ENCODE measurements at places on chromosomes 12 and 14.

- DNase-seq: peak; percentile 49
These were observed 274.1 kb downstream of the ADAMTS20 start for GRCh38 chr12:43277651-43278540.

GRCh38 chr12:115752156-115752555, 525.3 kb downstream of the MED13L start:
- DNase-seq: no peak

GRCh38 chr12:120169946-120170345, 24.6 kb downstream of the GCN1 start:
- DNase-seq: no peak

DNA sequence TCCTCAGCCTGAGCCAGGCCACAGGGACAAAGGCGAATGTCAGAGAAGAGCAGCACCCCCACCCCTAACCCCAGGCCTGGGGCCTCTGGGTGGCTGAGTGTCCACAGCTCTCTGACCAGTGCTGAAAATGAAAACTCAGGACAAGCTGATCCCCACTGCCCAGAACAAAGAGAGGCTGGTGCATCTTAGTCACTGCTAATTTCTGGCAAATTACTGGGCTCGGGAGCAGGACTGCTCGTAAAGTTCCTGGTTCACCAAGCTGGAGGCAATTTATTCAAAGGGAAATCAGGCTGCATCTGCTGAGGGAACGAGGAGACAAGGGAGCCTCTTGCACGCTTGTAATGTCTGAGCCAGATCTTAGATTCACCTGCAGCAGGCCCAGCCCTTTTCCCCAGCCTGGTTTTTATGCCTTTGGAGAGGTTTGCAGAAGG, 43.2 kb downstream of the CALM1 start:
- DNase-seq: no peak

DNA sequence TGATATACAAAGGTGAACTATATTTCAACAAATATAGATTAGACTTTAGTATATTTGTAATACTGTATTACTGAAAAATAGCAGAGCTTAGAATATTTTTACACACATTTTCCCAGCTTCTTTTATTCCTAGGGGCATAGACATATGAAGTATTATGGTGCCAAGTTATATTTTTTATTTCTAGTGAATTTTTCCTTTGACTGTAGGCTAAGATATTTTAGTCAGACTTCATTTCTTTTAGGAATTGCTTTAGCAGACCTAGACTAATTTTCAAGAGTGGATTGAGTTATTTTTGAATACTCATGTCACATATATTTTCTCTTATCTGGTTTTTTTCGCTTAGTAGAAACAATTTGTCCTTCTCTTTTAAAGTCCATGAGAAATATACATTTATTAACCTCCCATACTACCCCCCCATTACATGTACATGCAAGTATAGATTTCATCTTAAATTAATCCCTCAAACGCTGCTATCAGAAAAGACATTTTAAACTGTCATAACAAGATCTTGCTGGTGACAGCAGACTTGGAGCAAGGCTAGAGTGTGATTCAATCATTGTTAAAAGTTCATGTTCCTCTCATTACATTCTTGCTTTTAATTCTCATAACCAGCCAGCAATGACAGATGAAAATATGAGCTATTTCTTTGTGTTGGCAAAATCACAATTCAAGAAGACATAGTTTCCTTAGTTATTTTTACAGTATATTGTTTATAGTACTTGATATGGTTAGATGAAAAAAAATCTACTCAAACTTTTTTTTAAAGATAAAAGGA, 456.1 kb downstream of the AEBP2 start:
- DNase-seq: no peak

DNA sequence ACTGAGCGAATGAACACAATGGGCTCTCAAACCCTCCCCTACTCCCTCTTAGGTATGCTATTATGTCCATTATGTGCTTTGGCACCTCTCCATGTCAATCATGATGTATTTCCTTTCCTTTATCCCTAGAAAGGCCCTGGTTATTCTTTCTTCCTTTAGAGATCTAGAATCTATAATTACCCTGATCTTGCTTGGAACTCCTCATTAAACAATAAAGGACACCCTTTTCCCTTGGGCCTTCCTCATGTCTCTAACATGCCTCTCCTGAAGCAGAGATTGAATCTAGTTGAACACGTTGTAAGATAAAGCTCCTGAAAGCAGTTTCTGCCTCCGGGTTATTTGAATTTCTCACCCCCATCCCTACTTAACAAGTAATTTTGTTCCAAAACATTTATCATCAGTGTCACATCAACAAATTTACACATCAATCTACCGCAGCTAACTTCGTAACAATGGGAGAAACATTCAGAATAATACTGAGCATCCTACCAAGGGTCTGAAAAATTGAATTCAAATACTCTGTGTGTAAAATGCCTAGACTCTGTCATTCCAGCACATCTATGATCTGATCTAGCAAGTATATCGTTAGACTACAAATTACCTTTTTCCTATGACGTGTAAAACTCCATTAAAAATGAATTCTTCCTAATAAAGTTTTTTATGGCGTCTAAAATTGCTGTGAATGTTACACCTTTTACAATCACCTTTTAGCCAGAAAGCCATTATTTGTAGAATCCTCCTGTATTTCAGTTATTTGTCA, 5.4 kb downstream of the USP44 start:
- DNase-seq: no peak

DNA sequence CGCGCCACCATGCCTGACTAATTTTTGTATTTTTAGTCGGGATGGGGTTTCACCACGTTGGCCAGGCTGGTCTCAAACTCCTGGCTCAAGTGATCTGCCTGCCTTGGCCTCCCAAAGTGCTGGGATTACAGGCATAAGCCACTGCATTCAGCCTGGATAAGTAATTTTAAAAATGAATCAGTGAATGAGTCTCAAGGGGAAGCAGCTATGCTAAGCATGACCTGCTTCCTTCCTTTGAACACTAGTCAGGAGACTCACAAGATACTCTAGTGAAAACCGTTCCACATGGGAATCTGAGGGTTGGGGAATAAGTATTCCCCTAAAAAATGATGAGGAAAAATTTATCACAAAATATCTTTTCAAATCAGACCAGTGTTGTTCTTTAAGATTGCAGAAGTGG, 10.7 kb upstream of the FAM234B start:
- DNase-seq: no peak

DNA sequence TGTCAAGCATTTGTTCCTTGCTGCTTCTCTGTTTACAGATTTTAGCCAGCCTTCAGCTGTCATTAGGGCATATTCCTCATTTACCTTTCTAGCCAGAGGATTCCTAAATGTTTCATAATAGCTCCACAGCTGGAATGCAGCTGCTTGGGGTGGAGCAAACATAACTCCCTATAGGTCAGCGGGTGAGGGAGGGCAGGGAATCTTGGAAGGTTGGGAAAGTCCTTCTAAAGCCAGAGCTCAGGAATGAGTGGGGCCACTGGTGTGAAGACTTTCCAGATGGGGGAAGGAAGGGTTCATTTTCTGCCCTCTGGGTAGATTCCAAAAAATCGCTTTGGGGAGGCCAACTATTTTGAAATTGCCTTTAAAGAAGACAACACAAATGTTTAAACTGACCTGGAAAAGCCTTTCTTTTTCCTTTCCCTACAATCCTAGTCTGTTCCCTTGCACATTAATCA, 16.3 kb upstream of the IRF2BPL start:
- DNase-seq: no peak

Data from GM20000 (cell line).